ENCODE measurements at places on chromosomes 1 and 21. TPM values are rescaled to one million over a fixed set of nuclear protein-coding genes. Genes with fewer than 3 reads are reported as not detected.

DNA sequence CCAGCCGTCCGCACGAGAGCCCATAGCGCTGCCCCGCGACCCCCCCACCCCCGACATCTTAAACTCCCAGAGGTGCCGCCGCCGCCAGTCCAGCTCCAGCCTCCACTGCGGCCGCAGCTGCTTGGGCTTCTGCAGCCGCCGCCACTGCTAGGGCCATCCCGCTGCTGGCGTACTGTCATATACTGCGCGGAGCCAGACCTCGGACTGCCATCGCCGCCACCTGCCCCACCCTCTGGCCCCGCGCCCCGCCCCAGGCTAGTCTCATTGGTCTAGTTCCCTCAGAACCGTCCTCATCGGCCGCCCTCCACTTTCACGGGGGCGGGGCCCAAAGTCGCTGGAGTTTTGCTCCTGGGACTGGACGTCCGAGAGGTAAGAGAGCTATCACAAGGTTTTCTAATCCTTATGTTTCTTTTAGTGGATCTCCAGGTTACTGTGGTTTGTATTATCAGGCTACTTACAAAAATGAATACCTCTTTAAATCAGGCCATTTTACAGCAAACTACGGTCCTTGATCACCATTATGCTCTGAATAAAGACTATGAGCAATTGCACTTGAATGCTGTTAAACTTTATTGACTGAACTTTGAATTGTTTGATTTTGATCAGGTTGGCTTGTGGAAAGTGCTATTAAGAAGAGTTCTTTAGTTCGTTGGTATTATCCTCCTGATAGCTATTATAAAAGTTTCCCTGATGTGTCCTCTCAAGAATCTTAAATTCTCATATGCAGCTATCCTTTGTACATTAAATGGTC lies 2.8 kb upstream of the CD1D start:
- H3K4me3 ChIP-seq: peak overlapping the region; percentile 43
- peak; percentile 98 for DNase-seq
- no peaks in the 10 kb centered on the region for H3K36me3 ChIP-seq
- no peak overlapping the region for H3K27ac ChIP-seq

Gene CD52
- total RNA-seq: 12.0 TPM

DNA sequence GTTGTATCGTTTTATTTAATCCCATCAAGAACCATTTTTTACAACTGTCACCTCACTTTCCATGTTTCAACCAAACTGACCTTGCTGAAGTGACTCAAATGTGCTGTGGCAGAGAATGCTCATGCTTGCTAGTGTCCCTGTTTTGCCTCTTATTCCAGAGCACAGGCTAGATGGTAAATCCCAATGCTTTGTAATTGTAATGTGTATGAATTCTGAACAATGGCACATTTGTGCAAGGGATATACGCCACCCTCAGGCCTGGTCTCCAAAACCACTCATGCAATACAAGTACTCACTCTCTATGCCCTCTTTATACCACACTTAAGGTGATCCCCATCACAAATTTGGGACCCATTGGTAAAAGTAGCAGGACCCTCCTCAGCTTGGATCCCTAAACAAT lies 313.6 kb downstream of the HHIPL2 start:
- no peak for DNase-seq
- H3K4me3 ChIP-seq: no peak overlapping the region
- H3K27ac ChIP-seq: no peak overlapping the region
- H3K27me3 ChIP-seq: no peaks in the 10 kb centered on the region
- H3K36me3 ChIP-seq: no peaks in the 10 kb centered on the region
- no peaks in the 10 kb centered on the region for H3K4me1 ChIP-seq

Gene C1orf87
- 0.23 TPM for total RNA-seq

Gene FMOD
- total RNA-seq: 204 TPM

Gene CCDC190
- 2.2 TPM for total RNA-seq

Gene NFIA
- 139 TPM for total RNA-seq

GRCh38 chr1:169044296-169044695 lies 62.2 kb upstream of the ATP1B1 start:
- H3K27me3 ChIP-seq: no peaks in the 10 kb centered on the region
- no peak overlapping the region for H3K4me3 ChIP-seq
- H3K4me1 ChIP-seq: no peaks in the 10 kb centered on the region
- no peak overlapping the region for H3K27ac ChIP-seq

- no peaks in the 10 kb centered on the region for H3K27me3 ChIP-seq
- no peaks in the 10 kb centered on the region for H3K36me3 ChIP-seq
- no peaks in the 10 kb centered on the region for H3K4me1 ChIP-seq
- H3K4me3 ChIP-seq: no peak overlapping the region
Measured at GRCh38 chr1:220785166-220786056, 1.3 kb upstream of the MTARC1 start.

Gene SH2D2A
- 2.7 TPM for total RNA-seq

DNA sequence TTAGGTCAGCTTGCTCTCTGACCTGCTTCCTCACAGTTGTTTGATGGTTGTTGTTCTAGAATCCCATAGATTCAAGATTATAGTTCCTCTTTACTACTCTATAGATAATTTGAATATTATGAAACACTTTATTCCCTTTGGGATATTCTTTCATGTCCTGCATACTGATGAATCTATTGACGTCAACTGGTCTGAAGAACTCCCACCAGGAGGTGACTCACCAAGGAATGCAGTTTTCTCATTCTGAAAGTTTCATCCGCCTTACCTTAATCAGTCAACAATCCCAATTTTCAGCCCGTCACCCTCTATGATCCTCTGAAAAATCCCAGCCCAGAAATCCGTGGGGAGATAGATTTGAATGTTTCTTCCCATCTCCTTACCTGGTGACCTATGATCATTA lies 834.1 kb upstream of the PRMT6 start:
- H3K4me3 ChIP-seq: no peak overlapping the region
- H3K27me3 ChIP-seq: no peaks in the 10 kb centered on the region
- H3K4me1 ChIP-seq: no peaks in the 10 kb centered on the region
- DNase-seq: no peak
- no peaks in the 10 kb centered on the region for H3K36me3 ChIP-seq

GRCh38 chr1:197029749-197030148 lies 37.3 kb downstream of the F13B start:
- H3K27me3 ChIP-seq: no peaks in the 10 kb centered on the region
- H3K4me3 ChIP-seq: no peak overlapping the region
- H3K36me3 ChIP-seq: no peaks in the 10 kb centered on the region
- no peak for DNase-seq
- no peaks in the 10 kb centered on the region for H3K4me1 ChIP-seq

DNA sequence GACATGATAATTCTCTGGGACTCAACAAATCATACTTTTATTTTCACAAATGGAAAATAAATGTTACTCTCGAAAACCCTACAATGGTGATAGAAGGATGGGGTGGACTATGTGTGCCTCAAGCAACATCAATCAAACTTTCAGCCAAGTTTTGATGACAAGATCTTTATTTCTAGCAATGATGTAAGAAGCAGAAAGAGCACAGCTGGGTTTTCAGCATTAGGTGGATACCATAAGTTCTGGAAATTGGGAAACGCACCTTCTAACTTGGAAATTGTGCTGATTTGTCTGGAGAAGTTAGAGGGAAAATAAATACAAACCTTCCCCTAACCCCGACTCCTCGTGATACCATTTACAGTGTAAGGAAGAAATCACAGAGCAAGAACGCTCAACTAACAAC lies 320.3 kb downstream of the PAPPA2 start:
- no peaks in the 10 kb centered on the region for H3K4me1 ChIP-seq
- H3K27me3 ChIP-seq: no peaks in the 10 kb centered on the region
- DNase-seq: no peak
- no peak overlapping the region for H3K4me3 ChIP-seq
- no peaks in the 10 kb centered on the region for H3K36me3 ChIP-seq

DNA sequence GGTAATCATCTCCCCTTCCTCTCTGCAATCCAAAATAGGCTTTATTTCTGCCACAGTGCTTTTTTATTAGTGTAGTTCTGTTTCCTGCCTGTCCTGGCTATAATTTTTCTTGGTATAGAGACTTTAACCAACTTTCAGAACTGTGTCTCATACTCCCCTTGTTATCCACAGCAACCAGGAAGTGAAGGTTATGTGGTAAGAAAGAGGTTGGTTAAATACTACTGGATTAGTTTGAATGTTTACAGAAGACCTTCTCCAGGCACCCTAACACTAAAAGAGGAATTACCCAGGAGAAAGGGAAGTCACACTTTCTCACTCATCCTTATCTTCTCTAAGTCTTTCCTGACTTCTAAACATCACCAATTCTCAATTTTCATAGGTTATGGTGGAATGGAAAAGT lies 17.8 kb upstream of the TNFSF4 start:
- no peak for DNase-seq
- H3K4me1 ChIP-seq: no peaks in the 10 kb centered on the region
- no peaks in the 10 kb centered on the region for H3K27me3 ChIP-seq
- no peak overlapping the region for H3K27ac ChIP-seq
- no peaks in the 10 kb centered on the region for H3K36me3 ChIP-seq

DNA sequence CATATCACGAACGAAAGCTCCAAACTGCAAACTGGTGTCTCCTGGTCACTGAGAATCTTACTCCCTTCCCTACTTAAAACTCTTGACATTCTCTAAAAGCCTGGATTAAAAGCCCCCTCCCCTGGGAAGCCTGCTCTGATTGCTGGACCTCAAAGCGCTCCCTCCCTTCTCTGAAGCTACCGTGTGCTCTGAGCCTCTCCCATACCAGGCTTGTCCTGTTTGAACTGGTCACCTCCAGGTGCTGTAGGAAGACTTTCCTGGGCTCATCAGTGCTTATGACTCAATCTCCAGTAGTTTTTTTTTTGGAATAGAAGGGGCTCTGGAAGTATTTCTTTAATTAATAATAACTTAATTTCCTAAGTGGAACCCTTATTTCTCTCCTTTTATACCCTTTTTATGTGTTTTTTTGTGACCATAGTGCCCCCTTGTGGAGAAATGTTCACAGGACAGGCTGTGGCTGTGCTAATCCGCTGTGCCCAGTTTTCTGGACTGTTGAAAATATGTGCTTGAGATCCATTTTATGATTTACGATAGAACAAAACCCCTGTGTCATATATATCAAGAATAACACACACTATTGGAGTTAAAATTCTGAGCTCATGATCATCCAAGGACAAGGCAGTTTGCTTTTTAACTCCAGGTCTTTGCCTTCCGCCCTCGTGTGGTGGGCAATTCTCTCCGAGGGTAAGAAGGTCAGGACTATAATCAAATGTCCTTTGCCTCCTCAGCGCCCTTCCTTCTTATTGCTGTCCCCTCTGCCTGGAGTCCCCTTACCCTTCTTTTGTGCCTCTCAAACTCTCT lies 16.9 kb downstream of the MTARC1 start:
- no peak overlapping the region for H3K4me3 ChIP-seq
- DNase-seq: no peak
- H3K27ac ChIP-seq: peak overlapping the region; percentile 9

GRCh38 chr21:34687065-34687464 lies 18.3 kb downstream of the CLIC6 start:
- H3K27ac ChIP-seq: no peak overlapping the region
- no peaks in the 10 kb centered on the region for H3K4me1 ChIP-seq
- no peak overlapping the region for H3K4me3 ChIP-seq
- H3K36me3 ChIP-seq: no peaks in the 10 kb centered on the region
- H3K27me3 ChIP-seq: no peaks in the 10 kb centered on the region

GRCh38 chr1:159011751-159012150 lies 2.0 kb downstream of the IFI16 start:
- no peaks in the 10 kb centered on the region for H3K27me3 ChIP-seq
- H3K36me3 ChIP-seq: peaks cover 3% of the 10 kb centered on the region

Gene IQGAP3
- 0.58 TPM for total RNA-seq

GRCh38 chr1:38123356-38124135 lies 77.0 kb upstream of the POU3F1 start:
- no peaks in the 10 kb centered on the region for H3K36me3 ChIP-seq
- no peak overlapping the region for H3K27ac ChIP-seq
- no peak overlapping the region for H3K4me3 ChIP-seq
- no peaks in the 10 kb centered on the region for H3K27me3 ChIP-seq
- H3K4me1 ChIP-seq: no peaks in the 10 kb centered on the region

- DNase-seq: no peak
- H3K36me3 ChIP-seq: no peaks in the 10 kb centered on the region
- H3K4me1 ChIP-seq: no peaks in the 10 kb centered on the region
- no peak overlapping the region for H3K4me3 ChIP-seq
Measured at GRCh38 chr1:177211231-177211630, 40.5 kb downstream of the BRINP2 start.

Gene FCAMR
- not detected for total RNA-seq

DNA sequence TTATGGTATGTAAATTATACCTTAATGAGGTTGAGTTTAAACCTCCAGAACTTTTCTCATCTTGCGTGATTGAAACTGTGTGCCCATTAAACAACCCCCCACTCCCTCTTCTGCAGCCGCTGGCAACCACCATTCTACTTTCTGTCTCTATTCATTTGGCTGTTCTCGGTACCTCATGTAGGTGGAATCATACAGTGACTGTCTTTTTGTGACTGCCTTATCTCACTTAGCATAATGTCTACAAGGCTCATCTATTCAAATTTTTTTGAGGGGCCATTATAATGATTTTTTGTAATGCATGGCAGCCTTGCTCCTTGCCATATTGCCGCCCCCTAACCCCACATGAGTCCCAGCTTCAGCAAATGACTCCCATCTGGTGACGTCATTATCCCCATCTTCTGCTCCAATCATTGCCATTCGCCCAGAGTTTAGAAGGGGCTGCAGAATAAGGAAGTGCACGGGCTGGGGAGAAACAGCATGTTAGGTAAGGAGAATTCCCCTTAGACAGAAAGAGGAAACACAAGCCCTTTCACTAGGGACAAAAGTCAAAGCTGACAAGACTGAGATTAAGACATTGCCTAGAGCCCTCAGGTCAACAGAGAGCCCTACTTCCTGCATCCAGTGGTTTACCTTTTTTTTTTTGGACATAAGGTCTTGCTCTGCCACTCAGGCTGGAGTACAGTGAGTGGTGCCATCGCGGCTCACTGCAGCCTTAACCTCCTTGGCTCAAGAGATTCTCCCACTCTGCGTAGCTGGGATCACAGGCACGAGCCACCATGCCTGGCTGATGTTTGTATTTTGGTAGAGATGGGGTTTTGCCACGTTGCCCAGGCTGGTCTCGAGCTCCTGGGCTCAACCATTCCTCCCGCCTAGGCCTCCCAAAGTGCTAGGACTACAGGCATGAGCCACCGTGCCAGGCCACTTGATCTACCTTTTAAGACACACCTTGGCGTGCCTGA lies 78.4 kb upstream of the ERRFI1 start:
- no peak for DNase-seq
- H3K27me3 ChIP-seq: no peaks in the 10 kb centered on the region
- no peaks in the 10 kb centered on the region for H3K36me3 ChIP-seq
- H3K4me1 ChIP-seq: no peaks in the 10 kb centered on the region
- H3K27ac ChIP-seq: no peak overlapping the region

Gene OR2M3
- total RNA-seq: not detected

DNA sequence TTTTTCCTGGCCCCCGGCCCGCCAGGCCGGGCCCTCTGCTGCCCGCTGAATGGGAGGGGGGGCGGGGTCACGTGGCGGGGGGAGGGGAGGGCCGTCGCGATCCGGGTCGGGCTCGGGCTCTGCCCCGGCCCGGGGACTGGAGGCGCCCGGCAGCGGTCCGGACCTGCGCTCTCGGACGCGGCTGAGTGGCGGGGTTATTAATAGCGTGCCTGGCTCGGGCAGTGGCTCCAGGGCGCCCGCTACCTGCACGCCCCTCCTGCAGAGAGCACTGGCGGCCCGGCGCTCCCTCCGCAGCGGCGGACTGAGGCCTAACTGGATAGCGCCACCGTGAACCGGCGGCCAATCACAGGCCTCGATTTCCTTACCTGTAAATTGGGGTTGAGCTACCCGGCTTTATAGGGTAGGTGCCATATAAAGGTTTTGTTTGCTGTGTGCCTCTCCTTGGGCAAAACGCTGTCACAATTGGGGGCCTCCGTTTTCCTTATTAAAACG lies 28.1 kb downstream of the AHDC1 start:
- H3K4me1 ChIP-seq: peaks cover 5% of the 10 kb centered on the region
- no peaks in the 10 kb centered on the region for H3K36me3 ChIP-seq
- H3K4me3 ChIP-seq: peak overlapping the region; percentile 27
- no peaks in the 10 kb centered on the region for H3K27me3 ChIP-seq

GRCh38 chr1:204254031-204254661 lies 40.4 kb upstream of the GOLT1A start:
- peak; percentile 75 for DNase-seq
- no peaks in the 10 kb centered on the region for H3K4me1 ChIP-seq
- no peak overlapping the region for H3K27ac ChIP-seq

Measured in aorta (tissue), 5 donors.